ENCODE measurements at places on chromosomes 6 and 20.
A peak's percentile ranks its signal among the peaks of the same experiment; 100 is the strongest.

DNA sequence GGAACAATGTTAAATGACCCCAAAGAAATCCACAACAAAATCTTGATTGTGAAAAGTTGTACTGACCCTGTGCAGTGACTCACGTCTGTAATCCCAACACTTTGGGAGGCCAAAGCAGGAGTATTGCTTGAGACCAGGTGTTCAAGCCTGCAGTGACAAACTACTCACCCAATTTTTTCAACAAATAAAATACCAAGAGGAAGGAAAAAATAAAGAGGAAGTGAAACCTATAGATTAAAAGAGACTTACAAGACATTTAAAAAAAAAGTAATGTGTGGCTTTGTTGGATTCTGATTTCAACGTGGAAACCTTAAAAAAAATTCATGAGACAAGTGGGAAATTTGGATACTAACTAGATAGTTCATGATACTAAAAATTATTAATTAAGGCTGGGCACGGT lies 31.9 kb downstream of the GINS1 start:
- no peak for DNase-seq

- DNase-seq: peak; percentile 40
These were observed 26.2 kb upstream of the GATA5 start for GRCh38 chr20:62501801-62502495.

GRCh38 chr6:81822568-81822967 lies 70.1 kb upstream of the TENT5A start:
- no peak for DNase-seq

DNA sequence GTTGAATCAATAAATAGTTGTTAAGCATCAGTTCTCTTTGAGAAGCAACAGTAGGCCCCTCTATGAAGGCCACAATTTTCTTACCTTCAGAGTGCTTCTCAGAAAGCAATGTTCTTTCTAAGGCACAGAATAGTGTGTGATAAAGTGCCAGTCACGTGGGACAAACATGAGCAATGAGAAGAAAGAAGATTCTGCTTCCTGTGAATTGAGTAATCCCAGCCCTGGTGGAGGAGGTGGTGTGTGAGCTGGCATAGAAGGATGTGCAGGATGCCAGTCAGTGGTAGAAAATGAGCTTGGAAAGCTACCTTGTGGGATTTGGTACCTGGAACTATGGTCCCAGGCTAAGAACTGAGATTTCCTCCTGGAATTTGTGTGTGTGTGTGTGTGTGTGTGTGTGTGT lies 21.7 kb downstream of the KIZ start:
- DNase-seq: no peak

DNA sequence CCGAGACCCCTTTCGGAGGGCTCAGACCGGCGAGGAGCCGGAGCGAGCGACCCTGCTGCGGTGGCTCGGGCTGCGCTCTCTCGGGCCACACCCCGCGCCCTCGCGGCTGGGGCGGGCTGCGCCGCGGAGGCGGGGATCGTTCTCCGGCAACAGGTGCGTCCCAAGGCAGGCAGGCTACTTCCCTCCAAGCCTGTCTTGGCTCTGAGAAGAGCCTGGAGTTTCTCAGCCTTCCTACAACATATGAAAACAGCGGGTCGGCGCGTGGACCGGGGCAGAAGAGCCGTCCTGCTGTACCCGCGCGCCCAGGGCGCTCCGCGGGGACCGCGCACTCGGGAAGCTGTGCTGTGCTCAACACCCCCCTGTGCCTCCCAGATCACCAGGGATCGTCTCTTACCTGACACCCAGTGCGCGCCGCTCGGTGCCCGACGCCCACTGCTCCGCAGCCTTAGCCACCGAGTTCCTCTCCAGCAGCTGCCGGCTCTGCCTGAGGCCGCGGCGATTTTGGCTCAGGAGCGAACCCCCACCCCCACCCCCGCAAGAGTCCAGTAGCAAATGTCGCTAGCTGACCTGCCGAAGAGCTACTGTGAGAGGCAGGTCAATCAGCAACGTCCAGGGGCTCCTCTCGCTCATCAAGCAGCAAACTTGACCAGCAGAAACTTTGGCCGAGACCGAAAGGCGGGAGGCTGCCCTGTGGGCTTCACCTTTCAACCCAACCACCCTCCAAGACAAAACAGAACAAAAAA lies 3.7 kb upstream of the OLIG3 start:
- no peak for DNase-seq

DNA sequence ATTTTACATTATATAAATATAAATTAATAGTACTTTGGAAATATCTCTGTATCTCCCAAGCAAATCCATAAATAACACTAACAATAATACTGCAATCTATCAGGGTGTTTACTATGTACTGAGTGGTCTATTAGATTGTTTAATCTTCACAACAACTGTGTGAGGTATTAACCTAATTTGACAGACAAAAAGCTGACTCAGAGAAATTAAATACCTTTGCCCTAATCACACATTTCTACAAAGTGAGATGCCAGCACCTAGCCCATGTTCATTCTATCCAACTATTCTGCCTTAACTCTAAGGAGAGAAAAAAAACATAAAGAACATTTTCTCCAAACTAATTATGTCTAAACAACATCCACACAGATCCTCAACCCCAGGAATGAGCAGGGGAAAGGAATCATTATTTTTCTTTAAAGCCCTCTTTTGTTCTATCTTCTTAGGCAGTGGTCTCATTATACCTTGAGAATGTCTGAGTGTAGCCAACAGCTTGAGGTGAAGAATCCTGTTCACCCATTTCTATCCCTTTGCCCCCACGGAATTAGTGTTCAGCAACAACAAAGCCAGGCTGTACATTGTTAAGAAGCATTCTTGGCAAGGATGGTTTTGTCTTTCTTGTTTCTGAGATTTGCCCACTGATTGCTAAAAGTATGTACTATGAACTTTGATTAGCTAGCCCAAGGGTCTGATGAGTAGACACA lies 42.7 kb downstream of the PRL start:
- DNase-seq: no peak

- DNase-seq: no peak
These were observed 62.6 kb downstream of the FAM50B start for GRCh38 chr6:3911614-3912336.

- DNase-seq: no peak
These were observed 213.9 kb downstream of the KCNQ5 start for GRCh38 chr6:72835749-72836148.

DNA sequence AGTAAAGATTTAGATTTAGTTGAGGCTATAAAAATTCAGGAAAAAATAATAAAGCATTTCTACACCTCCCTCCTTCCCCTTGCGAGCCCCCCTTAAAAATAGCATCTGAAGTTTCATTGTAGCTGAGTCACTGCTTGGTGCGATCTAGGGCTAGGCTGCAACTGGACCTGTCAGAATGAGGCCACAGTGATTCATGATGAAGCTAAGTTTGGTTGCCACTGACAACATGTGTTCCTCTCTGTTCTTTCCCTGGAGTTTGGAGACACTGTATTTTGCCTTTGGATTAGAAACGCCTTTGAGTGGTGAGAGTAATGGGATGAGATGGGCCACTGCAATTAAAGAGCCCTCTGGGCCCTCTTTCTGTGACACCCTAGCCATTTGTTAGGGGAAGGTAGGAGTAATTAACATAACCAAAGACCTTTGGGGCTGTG lies 334.1 kb downstream of the NRN1 start:
- no peak for DNase-seq

DNA sequence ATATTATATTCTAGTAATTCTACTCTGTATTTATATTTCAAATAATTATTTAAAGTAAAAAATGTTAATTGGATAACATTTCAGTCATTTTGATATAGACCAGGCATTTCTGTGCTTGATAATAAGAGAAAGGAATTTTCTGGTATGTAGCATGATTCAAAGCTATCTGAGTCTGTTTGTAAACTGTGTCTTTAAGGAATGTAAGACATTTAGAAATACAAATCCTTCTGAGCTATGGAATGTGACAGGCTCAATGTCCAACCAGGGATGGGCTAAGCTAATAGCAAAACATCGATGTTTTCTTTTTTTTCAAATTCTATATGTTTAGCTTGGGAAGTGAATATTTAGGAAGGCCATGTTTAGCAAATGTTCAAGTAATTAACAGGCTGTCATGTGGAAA lies 41.5 kb upstream of the FAM83B start:
- DNase-seq: no peak

DNA sequence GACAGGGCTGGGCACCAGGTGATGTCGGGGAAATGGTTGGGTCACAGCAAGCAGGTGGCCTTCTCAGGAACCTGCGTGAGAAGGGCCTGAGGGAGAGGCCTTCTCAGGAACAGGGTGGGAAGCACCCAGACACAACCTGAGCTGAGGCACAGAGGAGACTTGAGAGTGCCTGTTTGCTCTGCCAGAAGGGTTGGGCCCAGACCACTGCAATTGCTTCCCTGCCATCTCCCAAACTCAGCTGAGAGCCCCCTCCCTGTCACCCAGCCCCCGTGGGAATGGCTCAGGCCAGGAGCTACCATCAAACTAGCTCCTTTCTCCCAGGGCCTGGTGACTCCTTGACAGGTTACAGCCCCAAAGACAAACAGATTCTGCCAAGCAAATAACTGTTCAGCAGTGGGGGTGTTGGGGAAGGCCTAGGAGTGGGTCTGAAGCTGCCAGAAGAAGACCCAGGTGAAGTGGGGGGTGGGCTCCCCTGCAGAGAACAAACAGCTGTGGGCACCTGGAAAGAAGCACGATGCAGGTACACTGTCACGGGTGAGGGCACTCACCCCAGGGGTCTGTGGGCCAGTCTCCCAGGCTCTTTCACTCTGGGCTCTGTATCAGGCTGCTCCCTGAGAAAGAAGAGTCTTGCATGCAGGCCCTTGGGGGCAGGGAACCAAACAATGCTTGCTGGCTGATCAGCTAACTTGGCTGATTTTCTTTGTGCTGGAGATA lies 30.4 kb upstream of the SPDEF start:
- no peak for DNase-seq

DNA sequence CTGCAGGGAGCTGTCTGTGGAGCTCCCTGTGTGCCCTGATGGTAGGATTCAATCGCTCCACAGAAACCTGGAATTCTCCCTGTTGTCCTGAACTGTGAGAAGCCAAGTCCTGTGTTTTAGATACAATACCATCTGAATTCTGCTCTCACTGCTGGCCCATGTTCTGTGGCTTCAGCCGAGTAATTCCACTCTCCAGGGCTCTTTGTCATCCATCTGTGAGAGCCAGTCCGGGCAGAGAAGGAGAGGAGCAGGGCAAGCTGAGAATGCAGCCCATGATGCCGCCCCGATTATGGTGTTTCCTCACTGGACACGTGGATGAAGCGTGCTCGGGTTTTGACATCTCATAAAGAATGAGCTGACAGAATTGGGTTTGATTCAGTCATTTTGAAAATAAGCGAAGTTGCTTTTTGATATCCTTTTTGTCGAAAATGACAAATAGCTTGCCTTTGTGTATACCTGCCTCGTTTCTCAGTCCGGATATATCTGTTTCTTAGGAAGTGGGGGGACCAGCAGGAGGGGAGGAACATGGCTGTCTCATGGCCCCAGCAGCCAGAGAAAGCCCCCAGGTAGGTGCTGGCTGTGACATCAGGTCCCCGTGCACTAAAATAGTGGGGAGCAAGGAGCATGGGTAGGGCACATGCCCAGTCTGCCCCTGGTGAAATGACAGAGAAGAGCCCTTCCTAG lies 8.2 kb upstream of the CD93 start:
- DNase-seq: no peak

DNA sequence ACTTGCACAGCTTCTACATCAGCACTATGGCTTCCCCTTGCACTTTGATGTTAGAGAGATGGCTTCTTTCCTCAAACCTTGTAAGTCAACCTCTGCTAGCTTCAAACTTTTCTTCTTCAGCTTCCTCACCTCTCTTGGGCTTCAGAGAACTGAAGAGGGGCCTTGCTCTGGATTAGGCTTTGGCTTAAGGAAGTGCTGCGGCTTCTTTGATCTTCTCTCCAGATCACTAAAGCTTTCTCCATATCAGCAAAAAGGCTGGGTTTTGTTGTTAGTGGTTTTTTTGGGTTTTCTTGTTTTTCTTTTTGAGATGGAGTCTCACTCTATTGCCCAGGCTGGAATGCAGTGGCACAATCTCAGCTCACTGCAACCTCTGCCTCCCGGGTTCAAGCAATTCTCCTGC lies 24.0 kb downstream of the CDK5RAP1 start:
- DNase-seq: no peak

DNA sequence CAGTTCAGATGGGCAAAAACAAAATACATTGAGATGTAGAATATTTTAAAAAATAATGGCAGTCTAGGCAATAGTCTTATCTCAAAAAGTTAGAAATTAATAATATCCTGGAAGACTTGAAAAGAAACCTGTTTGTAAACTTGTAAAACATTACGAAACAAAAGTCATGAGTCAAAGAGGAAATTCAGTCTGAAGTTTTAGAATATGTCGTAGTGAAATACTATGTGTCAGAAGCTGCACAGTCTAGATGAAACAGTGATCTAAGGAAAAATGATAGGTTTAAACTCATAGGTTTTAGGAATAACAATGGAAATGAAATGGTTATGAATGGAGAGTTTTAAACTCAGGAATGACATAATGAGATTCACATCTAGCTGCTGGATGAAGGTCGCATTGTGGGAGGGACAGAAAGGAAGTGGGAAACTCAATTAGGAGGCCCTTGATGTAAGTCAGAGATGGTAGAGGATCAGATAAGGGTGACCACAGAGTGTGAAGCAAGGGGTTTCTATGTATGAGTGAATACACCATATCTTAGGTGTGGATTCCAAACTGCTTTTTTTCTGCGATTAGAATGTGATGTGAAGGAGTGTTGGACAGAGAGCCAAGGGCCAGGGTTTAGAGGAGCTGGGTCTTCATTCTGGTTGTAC lies 2.8 kb downstream of the SNRPB2 start:
- DNase-seq: no peak

GRCh38 chr6:119655124-119655523 lies 305.6 kb upstream of the MAN1A1 start:
- no peak for DNase-seq

DNA sequence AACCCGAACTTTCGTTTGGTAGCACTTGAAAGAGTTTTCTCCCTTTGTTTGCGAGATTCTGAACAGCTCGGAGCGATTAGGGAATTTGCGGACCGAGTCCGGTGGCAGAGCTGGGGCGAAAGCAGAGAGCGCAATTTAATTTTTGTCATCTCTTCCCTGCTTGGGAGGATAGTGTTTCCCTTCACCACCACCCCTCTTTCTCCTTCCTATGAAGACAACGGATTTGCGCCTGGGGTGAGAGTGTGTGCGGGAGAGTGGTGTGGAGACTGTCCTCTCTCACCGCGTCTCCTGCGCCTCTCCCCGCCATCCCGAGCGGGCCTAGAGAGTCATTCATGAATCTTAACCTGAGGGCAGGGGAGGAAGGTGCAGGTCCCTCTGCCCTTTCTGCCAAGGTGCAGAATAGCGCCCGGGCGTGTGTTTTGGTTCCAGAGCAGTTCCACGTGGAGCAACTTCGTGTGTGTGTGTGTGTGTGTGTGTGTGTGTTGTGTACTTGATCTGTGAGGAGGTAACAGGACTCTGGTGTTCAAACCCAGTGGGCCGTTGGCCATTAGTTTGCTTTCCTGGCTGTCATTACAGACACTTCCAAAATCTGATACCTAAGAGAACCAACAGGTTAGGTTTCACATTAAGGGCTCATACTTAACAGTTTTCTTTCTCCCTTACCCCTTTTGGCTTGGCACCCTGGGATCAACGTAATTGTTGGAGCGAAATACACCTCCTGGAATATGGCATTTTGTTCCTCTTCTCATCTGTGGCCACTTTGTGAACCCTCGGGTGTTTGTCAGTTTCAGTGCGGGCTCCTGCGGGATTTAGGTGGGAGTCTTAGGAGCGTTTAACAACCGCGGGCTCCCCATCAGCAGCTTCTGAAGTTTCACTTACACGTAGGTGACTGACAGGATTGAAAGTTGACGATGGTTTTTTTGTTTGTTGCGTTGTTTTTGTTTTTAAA lies 1.8 kb downstream of the EYA4 start:
- DNase-seq: no peak

Data from activated CD4-positive, alpha-beta T cell treated with anti-CD3 and anti-CD28 coated beads, Interleukin-2, amount 50 U/mL, for 1 hour (primary cell).